Progenitor cell of endocrine pancreas (in vitro differentiated cells): ENCODE measurements at places on chromosomes 7 and 10. TPM values are rescaled to one million over a fixed set of nuclear protein-coding genes. Genes with fewer than 3 reads are reported as not detected.

DNA sequence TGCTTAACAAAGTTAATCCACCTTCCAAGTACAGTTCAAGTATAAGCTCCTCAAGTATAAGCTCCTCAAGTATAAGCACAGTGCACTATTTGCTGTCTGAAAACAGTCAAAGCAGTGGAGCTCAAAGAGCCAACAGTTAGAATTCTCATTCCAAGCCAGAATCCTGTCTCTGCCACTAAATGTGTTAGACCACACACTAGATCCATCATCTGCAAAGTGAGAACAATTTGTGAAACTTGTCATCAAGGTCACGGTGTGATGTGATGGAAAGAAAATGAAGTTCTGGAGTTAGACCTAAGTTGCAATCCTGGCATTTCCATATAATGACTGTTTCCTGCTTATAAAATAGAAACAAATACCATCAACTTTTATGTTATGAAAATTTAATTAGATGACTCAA lies 602.5 kb downstream of the TNS3 start:
- H3K27me3 ChIP-seq: no peaks in the 10 kb centered on the region
- H3K4me1 ChIP-seq: no peaks in the 10 kb centered on the region
- no peak for DNase-seq
- no peaks in the 10 kb centered on the region for H3K36me3 ChIP-seq

Gene ABCA13
- 0.07 and 0.12 TPM in 2 replicates for total RNA-seq

Gene KCNH2
- total RNA-seq: 6.9 and 9.4 TPM in 2 replicates

GRCh38 chr7:916291-916941 lies 38.1 kb downstream of the ADAP1 start:
- H3K4me1 ChIP-seq: no peaks in the 10 kb centered on the region
- no peaks in the 10 kb centered on the region for H3K27me3 ChIP-seq
- H3K36me3 ChIP-seq: no peaks in the 10 kb centered on the region
- DNase-seq: no peak
- no peak overlapping the region for H3K4me3 ChIP-seq

DNA sequence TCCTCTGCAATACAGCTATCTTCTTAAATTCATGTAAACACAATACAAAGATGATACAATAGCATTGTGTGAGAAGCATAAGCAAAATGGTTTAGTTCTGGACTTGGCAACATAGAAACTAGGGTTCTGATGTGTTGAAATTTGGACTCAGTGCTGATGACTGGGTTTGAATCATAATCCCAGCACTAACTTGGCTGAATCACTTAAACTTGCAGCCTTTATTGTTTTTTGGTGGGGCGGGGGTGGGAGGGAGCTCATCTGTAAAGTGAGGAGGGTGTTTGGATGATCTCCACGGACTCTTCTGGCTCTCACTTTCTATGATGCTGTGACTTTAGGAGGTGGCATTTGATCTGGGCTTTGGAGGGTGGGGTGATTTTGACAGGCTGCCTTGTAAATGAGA lies 158.2 kb downstream of the WNT2 start:
- no peak for DNase-seq
- H3K4me1 ChIP-seq: no peaks in the 10 kb centered on the region
- H3K27me3 ChIP-seq: no peaks in the 10 kb centered on the region
- H3K4me3 ChIP-seq: no peak overlapping the region

DNA sequence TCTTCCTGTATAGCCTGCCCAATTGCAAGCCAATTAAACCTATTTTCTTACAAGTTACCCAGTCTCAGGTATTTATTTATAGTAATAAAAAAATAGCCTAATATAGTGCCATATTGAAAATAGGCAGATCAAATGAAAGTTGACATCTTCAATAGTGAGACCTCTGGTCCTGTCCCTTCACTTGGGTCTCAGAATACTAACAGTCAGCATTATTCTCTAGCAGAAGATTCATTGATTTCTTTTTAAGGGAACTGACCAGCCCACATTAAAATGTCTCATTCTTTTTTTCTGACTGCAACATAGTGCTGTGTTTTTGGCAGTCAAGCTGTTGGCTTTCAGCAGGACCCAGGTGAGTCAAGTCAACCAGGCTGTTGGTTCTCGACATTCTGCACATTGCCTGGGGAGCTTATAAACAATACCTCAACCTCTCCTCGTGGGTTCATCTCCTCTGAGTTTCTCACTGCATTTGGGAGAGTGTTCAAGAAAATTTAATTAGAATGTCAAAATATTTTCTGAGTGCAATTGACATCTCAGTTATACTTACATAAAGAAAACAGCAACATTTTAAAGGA lies 109.8 kb downstream of the MKX start:
- no peak overlapping the region for H3K4me3 ChIP-seq
- peaks cover 3% of the 10 kb centered on the region for H3K27me3 ChIP-seq
- H3K36me3 ChIP-seq: no peaks in the 10 kb centered on the region
- DNase-seq: no peak
